ENCODE measurements at places on chromosomes 2 and 18.

DNA sequence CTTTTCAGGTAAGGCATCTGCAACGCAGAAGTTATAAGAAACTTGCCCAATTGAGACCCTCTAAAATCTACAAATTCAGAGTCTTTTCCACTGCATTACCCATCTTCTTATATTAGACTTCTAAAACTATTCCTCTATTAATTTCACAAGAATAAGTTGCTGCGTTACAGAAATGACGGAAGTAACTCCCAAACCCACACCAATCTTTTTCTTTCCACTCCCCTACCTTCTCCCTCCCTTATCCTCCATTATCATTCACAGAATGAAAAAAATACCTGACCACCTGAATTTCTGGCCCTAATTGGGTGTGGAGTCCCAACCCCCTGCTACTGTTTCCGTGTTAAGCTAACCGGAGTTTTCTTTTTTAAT, 689 bp downstream of the RPRD1A start:
- DNase-seq: no peak

GRCh38 chr2:240347373-240347940, 88.0 kb upstream of the GPC1 start:
- DNase-seq: no peak

GRCh38 chr2:73998933-73999332, 14.2 kb downstream of the TET3 start:
- no peak for DNase-seq

GRCh38 chr2:14654835-14655282, 22.3 kb downstream of the LRATD1 start:
- DNase-seq: no peak

DNA sequence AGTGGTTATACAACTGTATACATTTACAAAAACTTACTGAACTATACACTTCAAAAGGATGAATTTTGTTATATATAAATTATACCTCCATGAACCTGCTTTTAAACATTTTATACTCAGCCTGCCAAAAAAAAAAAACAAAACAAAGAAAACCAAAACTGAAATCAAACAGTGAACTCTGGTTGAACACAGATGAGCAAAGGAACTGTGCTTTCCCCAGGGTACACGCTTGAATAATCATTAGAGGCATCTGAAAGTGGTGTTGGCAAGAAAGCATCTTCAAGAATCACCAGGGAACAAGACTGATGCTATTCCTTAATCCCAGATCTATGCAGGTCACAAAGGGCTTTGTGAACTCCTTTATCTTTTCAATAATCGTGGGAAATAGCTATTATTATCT, 77.0 kb upstream of the LYPD1 start:
- DNase-seq: no peak

- no peak for DNase-seq
Observed at GRCh38 chr2:45105050-45105582, 95.9 kb upstream of the SIX2 start.

DNA sequence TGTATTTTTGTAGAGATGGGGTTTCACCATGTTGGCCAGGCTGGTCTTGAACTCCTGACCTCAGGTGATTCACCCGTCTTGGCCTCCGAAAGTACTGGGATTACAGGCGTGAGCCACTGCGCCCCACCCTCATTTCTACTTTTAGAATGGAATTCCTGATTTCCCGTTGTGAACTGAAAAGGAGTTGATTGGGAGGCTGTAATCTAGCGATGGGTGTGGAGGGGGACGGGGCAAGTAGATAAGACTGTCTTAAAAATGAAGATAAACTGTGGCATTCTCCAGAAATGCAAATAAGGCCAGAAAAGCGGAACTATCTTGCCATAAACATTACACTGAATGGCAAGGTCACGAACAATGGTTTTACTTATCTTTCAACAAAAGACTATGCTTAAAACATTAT, 135.4 kb downstream of the TRIB2 start:
- DNase-seq: no peak

GRCh38 chr2:222074674-222075073, 224.1 kb downstream of the PAX3 start:
- DNase-seq: no peak

DNA sequence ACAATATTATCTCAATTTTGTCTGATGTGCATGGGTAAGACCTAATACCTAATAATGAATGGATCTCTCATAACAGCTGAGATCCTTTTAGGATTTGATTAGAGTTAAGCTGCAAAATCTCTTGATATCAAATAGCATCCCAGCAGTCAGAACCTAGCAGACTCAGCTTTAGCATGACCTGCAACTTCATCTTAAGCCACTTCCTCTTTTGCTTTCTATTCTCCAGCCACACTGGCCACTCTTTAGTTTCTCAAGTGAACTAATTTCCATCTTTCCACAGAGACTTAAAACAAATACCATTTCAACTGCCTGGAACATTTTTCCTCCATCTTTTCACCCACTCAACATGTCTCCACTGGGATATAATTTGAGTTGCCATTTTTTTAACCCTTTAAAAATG, 1251.6 kb upstream of the ZEB2 start:
- no peak for DNase-seq

- DNase-seq: no peak
Observed at GRCh38 chr2:46382331-46383112, 85.3 kb downstream of the EPAS1 start.

GRCh38 chr2:48454504-48454903, 75.5 kb upstream of the STON1 start:
- no peak for DNase-seq

- peak; percentile 26 for DNase-seq
Observed at GRCh38 chr18:41585512-41585911, 369.5 kb upstream of the PIK3C3 start.

DNA sequence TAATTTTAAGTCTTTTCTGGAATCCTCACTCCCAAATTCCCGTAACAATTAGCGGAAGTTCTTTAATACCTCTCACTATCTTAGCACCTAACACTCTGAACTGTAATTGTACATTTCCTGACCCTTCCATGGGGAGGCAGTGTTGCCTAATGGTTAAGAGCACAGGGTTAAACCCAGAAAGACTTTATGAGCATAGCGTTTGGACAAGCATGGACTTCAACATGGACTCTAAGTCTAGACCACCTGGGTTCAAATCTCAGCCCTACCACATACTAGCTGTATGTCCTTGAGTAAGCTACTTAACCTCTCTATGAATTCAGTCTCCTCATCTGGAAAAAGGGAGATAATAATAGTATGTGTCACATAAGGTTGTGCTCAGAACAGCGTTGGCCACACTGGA, 13.0 kb downstream of the ANTXR1 start:
- DNase-seq: peak; percentile 70

DNA sequence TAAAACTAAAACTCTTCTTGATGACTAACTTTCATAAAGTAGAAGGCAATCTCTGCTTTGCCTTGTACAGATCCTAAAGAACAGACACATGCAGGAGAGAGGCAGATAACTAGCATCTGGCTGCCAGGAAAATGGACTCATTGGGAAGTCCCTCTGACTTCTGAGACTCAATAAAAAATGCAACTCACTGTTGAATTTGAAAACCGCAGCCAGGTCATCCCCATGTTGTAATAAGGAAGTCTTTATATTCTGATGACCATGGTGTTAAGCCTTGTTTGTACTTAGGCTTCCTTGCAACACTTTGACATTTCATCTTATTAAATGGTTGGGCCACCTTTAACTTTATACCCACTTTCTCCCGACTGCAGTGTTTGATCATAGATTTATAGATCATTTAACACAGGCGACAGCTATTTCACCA, 375.1 kb upstream of the KCNH7 start:
- peak; percentile 88 for DNase-seq

DNA sequence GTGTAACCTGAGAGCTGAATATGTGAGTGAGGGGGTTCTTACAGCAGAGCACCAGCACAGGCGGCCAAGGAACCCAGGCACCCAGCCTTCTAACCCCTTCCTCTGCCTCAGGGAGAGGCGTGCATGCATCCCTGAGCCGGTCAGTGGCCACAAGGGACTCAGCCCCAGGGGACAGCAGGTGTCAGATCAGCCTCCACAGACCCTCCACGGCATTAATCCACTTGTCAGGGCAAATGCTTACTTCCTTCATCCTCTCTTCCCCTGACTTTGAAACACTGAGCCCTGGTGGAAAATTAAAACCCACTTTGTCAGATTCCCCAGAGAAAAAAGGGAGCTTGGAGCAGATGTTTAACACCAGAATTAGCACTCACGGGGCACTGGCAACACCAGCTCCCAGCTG, 60.5 kb upstream of the SMAD2 start:
- DNase-seq: no peak

GRCh38 chr2:162732946-162733698, 105.4 kb downstream of the KCNH7 start:
- DNase-seq: no peak

DNA sequence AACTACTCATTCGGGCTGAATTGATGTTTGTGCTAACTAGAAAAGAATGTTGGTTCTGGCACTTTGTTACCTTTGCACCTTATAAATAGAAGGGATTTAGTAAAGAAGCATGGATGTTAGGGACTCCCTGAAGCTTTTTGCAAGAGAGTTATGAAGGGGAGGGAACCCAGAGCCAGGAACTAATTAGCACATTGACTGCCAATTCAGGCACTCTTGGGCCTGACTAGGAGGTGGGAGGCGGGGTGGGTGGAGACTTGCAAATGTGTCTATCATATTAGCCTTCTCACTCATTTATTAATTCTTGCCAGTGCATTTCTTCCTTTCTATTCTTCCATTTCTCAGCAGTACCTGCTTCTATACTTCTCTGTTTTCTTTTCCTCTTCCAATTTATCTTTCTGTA, 1022.4 kb downstream of the TMEM182 start:
- DNase-seq: no peak

DNA sequence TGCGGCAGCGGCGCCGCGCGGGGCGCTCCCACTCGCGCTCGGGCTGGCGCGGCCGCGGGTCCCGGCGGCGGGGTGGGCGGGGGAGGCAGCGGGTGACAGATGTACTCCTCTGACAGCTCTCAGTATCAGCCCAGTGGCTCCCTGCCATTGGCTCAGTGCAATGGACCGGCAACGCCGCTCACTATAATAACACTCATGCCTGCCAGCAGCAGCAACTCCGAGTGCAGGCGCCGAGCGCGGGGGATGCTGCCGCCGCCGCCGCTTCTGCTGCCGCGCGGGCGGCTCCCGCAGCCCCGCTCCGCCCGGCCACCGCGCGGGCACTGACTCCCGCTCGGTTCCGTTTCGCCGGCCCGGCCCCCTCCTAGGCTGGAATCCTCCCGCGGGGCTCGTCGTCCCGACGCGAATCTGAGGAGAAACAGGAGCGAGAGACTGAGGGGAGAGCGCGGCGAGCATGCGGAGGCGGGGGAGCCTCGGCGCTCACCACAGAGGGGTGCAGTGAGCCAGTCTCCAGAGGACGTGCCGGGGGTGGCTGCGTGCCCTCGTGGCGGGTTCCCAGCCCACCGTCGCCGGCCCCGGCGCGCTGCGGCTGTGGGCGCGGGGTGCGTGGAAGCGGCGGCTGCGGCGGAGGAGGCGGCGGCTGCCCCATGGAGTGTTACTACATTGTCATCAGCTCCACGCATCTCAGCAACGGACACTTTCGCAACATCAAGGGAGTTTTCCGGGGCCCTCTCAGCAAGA, at the start of gene ZNF804A:
Gene ZNF804A (plus strand): TSS at position 214 of the 738 bp plus-strand sequence. CDS start 431 bp downstream, at position 645.
- DNase-seq: peak; percentile 64

- DNase-seq: no peak
Observed at GRCh38 chr2:200220251-200220650, 86.2 kb upstream of the SPATS2L start.

DNA sequence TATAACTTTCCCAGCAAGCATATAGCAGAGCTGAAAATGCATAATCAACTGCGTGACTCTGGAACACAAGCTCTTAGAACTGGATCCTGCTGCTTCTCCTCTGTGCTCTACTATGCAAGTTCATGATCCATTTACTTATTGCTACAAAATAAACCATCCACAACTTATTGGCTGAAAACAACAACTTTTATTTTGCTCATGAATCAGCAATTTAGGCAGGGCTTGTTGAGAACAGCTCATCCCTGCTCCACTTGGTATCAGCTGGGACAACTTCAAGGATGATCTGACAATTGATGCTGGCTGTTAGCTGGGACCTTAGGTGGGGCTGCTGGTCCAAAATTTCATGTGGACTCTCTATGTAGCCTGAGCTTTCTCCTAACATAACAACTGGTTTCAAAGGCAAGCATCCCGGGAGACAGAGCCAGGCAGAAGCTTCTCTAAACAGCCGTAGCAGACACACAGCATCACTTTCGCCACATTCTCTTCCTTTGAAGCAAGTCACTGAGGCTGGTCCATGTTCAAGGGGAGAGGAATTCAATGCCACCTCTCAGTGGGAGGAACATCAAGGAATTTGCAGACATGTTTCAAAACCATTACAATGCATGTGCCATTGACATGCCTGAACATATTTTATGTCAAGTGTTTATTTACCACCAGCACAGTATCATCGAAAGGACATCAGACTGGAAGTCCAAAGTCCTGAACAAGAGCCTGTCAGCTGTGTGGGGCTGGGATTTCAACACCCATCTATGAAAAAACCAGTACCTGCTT, 153.1 kb upstream of the PKDCC start:
- no peak for DNase-seq

GRCh38 chr18:49754866-49755265, 58.5 kb downstream of the ACAA2 start:
- no peak for DNase-seq

DNA sequence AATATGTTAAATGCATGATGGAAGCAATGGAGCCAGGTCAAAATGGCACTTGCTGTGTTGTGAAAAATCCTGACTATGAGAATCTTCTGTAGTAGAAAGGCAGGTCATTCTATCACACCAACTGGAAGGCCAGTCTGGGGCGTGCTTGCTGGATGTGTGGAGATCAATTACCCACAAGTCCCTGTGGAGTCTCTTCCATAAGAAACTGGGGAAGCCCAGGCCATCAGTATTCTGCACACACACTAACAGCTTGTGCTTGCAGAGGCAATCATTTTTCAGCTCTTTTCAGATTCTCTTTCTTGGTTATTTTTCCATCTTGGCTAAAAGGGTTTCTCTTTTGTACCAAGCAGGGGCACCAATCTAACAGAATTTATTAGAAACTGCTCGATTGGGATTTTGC, 190.8 kb downstream of the SLC8A1 start:
- DNase-seq: no peak

DNA sequence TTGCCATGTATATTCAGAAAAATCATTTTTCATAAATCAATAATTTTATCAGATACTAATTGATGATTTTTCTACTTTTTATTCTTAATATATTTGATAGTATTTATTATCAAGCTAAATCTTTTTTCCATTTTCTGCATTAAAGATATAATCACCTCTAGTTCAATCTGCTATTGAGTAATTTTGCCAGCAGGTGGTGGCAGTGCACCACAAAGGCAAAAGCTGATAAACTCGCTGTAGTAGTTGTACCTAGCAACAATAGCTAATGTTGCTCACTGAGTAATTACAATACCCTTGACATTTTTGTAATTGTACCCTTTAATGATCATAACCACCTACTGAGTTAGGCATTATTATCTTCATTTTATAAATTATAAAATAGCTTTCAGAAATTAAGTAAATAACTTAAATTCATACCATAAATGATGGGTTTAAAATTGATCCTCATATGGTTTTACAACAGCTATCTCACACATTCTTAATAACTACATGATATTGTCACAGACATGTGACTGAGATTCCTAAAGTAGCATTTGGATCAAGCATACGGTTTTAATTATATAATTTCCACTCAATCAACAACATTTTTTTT, 52.0 kb upstream of the CALCRL start:
- DNase-seq: peak; percentile 58

Measured in T47D (cell line).